T-cell (primary cell): ENCODE measurements at places on chromosomes 3 and 15.
A peak's percentile ranks its signal among the peaks of the same experiment; 100 is the strongest.

DNA sequence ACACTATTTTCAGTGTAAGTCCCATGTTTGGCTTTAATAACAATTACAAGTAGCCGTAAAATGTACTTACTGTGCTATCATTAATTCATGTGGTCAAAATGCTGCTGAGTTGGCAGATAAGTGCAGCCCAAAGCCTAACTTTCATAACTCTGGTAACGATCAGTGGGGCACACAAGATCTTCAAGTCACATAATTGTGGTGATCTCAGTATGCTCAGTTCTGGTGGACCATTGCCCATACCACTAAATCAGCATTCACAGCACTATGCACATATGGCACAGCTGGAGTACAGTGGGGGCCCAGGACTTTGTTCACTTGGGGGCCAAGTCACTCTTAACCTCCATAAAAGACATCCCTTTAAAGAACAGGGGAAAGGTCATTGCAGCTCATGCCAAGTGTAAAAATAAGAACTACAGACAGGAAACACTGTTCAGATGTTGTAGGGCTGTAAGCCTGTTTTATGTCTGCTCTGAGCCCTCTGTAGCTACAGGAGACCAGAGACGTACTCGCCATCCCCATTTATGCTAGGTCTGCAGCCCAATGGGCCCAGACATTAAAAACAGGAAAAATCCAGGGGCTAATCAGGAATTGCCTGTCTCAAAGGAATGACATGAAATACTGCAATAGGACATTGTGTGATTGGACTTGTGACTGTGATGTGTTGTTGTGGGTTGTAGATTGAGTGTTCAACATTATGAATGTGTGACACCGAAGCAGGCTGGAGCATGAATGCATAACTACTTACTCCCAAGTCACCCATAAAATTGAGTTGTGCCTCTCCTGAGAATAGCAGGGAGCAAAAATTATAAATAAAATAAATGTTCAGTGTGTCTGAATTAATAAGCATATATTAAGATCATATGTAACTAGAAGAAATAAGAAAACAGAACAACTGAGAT is 282.5 kb upstream of the EPHA3 start:
- no peak overlapping the region for H3K4me3 ChIP-seq
- H3K4me1 ChIP-seq = no peaks in the 10 kb centered on the region
- H3K36me3 ChIP-seq = no peaks in the 10 kb centered on the region

GRCh38 chr15:57705746-57706404 is 639 bp upstream of the POLR2M start:
- DNase-seq = no peak
- peak overlapping the region; percentile 98 for H3K27ac ChIP-seq
- no peaks in the 10 kb centered on the region for H3K27me3 ChIP-seq
- H3K4me1 ChIP-seq = peaks cover 37% of the 10 kb centered on the region
- H3K36me3 ChIP-seq = no peaks in the 10 kb centered on the region
- H3K4me3 ChIP-seq = peak overlapping the region; percentile 99

- no peak overlapping the region for H3K4me3 ChIP-seq
- no peaks in the 10 kb centered on the region for H3K27me3 ChIP-seq
- peaks cover 10% of the 10 kb centered on the region for H3K4me1 ChIP-seq
- no peaks in the 10 kb centered on the region for H3K36me3 ChIP-seq
Measured at GRCh38 chr15:95875121-95875643, 455.3 kb upstream of the NR2F2 start.

DNA sequence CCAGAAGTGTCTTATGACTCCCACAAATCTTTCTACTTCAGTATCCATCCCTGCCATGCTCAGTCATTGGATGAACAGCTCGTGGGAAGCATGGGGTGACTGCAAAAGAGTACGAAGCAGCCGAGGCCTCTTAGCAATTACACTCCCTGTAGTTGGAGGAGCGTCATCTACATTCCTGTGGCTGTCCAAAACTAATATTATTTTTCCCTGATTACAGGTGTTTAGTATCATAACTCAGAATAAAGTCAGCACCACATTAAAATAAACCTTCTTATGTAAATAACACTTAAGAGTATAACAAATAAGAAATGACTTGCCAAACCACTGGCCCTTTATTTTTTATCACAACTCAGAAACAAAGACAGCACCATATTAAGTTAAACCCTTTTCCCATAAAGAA is 141.5 kb downstream of the PLOD2 start:
- H3K4me3 ChIP-seq = no peak overlapping the region
- H3K27ac ChIP-seq = no peak overlapping the region
- no peak for DNase-seq
- no peaks in the 10 kb centered on the region for H3K4me1 ChIP-seq
- no peaks in the 10 kb centered on the region for H3K27me3 ChIP-seq

DNA sequence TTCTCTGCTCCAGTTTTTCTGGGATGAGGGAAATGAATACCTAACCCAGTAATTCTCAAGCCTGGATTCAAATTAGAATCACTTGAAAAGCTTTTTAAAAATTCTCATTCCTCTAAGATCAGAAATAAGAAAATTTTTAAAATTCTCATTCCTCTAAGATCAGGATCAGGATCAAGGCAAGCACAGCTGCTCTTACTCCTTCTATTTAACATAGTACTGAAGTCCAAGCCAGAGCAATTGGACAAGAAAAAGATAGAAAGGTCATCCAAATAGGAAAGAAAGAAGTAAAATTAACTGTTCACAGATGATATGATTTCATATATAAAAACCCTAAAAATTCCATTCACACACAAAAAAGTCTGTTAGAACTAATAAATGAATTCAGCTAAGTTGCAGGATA is 24.2 kb upstream of the CLRN1 start:
- no peaks in the 10 kb centered on the region for H3K27me3 ChIP-seq

GRCh38 chr3:65995515-65995914 is 43.2 kb downstream of the MAGI1 start:
- no peaks in the 10 kb centered on the region for H3K27me3 ChIP-seq
- no peak overlapping the region for H3K27ac ChIP-seq
- H3K4me3 ChIP-seq = no peak overlapping the region

DNA sequence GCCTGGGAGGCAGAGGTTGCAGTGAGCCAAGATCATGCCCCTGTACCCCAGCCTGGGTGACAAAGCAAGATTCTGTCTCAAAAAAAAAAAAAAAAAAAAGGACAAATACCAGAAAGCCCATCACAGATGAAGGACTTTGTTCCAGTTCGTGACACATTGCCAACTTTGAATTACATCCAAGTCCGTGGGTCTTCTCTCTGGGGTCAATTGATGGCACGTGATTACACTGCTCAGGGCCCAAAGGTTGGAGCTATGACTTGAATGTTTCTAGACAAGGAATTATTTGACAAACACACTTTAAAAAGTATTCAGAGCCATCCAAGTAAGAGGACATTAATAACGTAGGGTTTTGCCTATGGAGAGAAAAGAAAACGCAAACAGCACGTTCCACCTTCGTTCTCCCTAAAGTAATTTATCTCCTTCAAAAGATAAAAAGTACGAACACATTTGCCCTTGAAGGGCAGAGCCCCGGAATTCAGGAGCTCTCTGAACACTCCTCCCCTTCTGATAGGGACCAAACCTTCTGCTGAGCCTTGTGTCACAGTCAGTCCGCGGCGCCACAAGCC is 31.3 kb upstream of the ST3GAL6 start:
- H3K4me1 ChIP-seq = peaks cover 7% of the 10 kb centered on the region
- H3K27ac ChIP-seq = no peak overlapping the region
- DNase-seq = no peak
- H3K36me3 ChIP-seq = no peaks in the 10 kb centered on the region
- H3K4me3 ChIP-seq = peak overlapping the region; percentile 15
